ENCODE measurements at places on chromosomes 1 and 21.

DNA sequence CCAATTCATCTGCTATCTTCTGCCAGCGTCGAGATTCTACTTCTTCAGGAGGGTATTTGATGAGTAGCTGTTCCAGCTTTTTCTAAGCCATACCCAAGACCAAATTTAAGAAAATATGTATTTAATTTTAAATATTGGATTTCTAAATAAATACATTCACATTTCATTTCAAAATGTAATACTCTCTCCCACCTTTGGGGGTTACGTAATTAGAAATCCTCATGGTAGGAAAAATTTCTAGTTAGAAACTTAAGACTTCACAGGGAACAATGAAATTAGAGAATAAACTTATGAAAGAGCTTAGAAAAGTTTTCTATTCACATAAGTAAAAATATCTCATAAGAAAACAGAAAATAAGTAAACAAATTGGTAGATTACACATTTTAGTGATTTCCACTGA lies 102.9 kb downstream of the ZZZ3 start:
- DNase-seq = no peak

DNA sequence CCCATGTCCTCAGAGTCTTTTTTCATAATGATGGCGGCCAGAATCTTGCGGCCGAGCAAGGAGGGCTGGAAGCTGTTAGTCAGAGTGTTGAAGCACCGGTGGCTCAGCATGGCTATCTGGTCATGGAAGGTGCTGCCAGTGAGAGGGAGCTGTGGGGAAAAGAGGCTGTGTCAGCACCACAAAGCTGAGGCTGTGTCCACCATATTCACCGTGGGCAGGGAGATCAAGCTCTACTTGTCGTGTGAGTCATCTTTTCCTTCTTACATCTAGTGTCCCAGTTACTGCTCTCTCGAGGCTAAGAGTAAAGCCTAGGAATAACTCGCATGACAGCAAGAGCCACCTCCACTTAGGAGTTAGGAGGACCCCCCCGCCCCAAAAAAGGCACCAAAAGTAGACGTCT lies 18.2 kb downstream of the ADAR start:
- no peak for DNase-seq

DNA sequence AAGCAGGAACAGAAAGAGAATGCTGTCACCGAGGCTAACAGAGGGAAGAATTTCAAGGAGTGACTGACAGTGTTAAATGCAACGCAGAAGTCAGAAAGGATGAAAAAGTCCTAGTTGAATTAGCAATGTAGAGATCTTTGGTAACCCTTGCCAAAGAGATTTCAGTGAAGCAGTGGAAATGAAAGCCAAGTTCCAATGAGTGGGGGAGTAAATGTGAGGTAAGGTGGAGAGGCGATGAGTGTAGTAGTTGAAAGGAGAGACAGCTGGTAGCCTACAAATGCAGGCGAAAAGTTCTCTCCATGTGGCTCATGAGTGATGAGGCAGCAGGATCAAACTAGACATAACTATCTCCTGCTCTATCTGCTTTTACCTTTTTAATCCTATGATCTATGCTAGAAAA lies 74.6 kb upstream of the IPO9 start:
- no peak for DNase-seq

- DNase-seq = no peak
Observed at GRCh38 chr1:41678111-41678878, 193.8 kb upstream of the EDN2 start.

DNA sequence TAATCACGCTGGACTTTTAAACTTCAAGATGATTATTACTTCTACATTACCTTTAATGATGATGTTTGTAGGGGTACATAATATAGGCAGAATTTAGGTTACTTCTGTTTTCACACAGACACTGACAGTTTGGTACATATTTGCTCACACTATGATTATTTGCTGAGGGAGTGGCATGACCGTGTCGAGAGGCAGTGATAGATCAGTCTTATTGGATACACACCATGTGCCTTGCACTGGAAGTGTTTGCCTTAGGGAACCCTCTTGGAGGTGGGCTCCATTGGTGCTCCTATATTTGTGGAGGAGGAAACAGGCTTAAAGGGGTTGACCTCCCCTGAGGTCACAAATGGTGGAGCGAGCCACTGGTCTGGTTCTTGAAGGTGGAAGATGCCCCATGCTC lies 132.1 kb downstream of the PRDM2 start:
- DNase-seq = no peak

DNA sequence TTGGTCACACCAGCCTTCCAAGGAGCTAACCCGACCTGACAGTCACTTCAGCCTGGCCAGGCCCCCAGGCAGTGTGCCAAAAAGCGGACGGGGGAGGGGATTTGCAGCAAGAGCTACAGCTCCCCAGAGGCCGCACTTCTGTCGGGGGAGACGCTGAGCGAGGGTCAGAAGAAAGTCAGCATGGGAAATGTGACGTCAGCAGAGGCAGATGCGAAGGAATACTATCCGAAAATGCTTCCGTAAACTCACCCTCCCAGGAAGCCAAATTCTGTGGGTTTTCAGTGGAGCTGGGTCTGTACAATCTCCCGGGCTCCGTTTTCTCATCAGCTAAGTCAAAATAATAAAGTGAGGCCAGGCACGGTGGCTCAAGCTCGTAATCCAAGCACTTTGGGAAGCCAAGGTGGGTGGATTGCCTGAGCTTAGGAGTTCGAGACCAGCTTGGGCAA lies 28.5 kb upstream of the ECE1 start:
- DNase-seq = no peak

- DNase-seq = no peak
Observed at GRCh38 chr1:28718586-28719331, 18.0 kb upstream of the YTHDF2 start.

DNA sequence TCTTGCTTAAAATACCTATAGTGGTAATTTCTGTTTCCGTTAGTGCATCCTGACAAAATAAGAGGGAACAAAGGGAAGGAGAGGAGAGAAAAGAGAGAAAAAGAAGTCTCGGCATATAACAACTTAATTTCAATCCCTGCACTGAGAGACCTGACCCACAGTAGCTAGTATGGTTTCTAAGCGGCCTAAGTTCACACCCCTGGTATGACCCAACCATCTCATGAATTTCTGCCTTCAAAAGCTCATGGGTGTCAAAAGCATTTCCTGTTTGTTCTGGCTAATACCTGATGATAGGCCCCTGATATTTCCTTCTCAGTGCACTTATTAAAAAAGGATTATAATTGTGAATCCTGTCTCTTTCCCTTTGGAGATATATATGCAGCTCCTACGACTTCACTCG lies 32.1 kb upstream of the RGS1 start:
- DNase-seq = no peak

DNA sequence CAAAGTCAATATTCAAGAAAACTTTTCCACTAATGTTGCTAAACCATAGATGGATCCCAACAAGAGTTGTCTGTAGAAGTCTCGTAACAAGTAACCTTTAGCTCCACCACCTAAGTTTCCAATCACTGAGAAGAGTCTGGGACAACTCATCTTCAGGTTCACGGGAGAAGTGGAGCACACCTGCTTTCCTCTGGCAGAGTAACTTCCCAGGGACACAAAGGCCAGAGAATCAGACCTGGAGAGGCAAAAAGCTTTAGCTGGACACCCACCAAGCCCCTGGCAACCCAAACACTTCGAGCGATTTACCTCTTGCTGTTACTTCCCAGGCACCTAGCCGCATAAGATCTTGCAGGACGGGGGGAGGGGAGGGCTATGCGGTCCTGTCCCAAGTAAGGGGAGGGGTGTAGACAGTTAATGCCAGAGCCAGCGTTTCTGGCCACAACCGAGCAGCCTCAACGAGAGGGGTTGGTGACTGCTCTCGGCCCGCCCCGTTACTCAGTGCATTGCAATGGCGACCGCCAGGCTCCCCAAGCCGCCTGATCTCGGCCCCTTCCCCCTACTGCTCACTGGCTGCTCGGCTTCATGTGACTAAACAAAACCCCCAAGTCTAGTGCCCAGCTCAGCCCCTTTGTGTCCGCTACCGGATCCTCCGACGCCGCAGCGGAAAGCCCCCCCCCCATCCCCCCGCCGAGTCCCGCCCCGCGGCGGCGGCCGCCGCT lies 709 bp downstream of the ZNF644 start:
- peak; percentile 67 for DNase-seq

DNA sequence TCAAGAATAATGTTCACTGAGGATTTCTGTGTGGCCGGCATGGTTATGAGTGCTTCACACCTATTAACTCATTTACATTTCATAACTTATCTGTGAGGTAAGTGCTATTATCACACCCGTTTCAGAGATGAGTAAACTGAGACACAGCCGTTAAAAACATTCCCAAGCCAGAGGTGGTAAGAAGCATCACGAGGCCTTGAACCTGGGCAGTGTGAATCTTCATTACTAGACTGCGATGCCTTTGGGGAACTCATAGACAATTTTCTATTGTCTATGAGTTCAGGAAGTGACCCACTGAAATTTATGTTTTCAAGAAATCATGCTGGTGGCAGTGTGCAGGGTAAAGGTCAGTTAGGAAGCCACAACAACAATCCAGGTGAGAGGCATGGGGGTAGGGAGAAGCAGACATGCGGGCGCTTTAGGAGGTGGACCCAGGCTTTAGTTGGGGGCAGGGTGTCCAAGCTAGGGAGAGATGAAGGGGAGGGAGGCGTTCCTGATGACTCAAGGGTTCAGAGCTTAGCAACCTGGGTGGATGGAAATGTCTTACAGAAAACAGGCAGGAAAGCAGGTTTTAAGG lies 14.5 kb downstream of the GNG12 start:
- no peak for DNase-seq

GRCh38 chr1:192986110-192986747 lies 72.9 kb downstream of the UCHL5 start:
- no peak for DNase-seq

- DNase-seq = no peak
Observed at GRCh38 chr1:3825356-3825755, 29.1 kb upstream of the LRRC47 start.

DNA sequence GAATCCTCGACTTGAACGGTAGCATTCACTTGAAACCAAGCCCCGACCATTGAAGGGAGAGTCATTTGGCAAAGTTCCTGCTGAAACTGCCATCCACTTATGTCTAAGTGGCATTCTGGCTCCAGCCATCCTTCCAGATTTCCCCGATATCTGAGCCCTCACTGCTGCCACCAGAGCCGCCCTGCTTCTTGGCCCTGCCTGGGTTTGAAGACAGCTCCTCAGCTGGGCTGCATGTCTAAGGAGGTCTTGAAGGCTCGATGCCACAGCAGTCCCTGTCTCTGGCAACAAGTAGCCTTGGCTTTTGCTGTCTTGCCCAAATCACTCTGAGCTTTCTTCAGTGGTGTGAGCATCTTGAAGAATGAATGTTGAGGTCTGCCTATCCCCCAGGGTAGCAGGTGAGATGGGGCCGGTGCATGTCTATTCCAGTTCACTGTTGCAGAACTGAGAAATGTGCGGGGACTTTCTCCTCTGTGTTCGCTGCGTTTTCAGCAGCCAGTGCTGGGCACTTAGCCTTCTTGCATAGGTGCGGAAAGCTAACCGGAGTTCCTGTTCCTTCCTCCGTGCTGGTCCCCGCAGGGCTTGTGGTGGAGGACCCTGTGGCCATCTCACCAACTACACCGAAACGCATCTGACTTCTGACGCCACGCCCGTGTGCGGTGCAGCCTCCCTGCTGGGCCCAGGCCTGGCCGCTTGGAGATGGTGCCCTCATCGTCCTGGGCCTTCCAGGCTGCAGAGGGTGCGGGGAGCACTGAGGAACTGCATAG lies 29.2 kb downstream of the MAN1C1 start:
- no peak for DNase-seq

- no peak for DNase-seq
Observed at GRCh38 chr1:119288751-119289150, 79.8 kb upstream of the HAO2 start.

- DNase-seq = no peak
Observed at GRCh38 chr1:210681158-210681557, 352.5 kb downstream of the HHAT start.

DNA sequence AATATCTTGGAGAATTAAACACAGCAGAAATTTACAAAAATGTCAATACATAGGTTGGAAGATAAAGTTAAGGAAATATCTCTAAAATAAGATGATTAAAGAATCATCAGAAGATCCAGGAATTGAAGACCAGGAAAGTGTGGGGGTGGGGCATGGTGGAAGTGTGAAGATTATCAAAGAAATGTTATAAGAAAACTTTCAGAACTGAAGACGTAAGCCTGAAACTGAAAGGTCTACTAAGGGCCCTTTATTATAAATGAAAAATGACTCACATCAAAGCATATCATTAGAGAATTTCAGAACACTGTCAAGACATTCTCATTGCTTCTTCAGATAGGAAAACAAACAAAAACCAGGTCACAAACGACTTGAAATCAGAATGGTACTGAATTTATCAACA lies 92.4 kb upstream of the DPT start:
- DNase-seq = no peak

Measured in effector CD8-positive, alpha-beta T cell (primary cell).